ENCODE measurements at places on chromosomes 7 and 10.

DNA sequence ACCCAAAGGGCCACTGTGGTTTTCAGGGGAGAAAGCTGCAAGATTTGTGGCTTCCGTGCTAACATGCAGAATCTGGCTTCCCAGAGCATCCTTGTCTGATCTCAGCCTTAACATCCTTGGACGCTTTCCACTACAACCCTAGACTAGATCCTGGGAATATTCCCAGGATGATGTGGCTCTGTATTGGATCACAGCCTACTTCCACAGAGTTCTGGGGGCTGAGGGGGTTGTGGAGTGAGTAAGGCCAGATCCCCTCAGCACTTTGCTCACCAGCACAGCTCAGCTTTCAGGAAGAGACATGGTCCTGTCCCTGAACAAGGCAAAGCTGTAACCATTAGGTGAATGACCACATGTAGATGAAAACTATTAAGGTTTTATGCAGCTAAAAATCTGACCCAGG lies 241.3 kb upstream of the MYO3A start:
- no peak for DNase-seq

- no peak for DNase-seq
These were observed 132.3 kb downstream of the THSD7A start for GRCh38 chr7:11699666-11700065.

DNA sequence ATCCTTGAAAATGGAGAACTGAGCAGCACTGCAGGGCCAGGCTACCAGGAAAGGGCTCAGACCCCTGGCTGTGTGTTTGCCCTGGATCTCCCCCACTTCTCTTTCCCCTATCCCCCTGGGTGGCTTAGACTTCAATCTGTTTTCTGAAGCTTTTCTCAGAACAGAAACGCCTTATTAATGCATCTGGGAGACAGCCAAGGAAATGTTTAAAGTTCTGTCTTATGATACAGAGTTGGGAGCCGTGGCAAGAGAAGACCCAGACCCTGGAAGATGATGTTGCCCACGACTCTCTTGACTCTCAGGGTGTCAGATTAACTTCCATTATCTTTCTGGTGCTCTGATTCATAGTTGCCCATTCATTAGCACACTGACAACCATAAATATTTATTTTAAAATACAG lies 107.1 kb downstream of the EBLN1 start:
- DNase-seq = no peak

- DNase-seq = peak; percentile 32
These were observed 120.0 kb downstream of the MKX start for GRCh38 chr10:27625452-27626211.

GRCh38 chr10:95810198-95810976 lies 54.4 kb downstream of the ENTPD1 start:
- DNase-seq = no peak

- no peak for DNase-seq
These were observed 136.6 kb upstream of the TARP start for GRCh38 chr7:38410056-38410455.

- DNase-seq = no peak
These were observed 75.4 kb downstream of the FGFR2 start for GRCh38 chr10:121522831-121523230.

GRCh38 chr7:149293338-149293737 lies 31.3 kb downstream of the ZNF783 start:
- no peak for DNase-seq

GRCh38 chr7:153838591-153838990 lies 213.6 kb upstream of the DPP6 start:
- DNase-seq = no peak

- DNase-seq = no peak
These were observed 119.0 kb downstream of the GNAI1 start for GRCh38 chr7:80253653-80254052.

DNA sequence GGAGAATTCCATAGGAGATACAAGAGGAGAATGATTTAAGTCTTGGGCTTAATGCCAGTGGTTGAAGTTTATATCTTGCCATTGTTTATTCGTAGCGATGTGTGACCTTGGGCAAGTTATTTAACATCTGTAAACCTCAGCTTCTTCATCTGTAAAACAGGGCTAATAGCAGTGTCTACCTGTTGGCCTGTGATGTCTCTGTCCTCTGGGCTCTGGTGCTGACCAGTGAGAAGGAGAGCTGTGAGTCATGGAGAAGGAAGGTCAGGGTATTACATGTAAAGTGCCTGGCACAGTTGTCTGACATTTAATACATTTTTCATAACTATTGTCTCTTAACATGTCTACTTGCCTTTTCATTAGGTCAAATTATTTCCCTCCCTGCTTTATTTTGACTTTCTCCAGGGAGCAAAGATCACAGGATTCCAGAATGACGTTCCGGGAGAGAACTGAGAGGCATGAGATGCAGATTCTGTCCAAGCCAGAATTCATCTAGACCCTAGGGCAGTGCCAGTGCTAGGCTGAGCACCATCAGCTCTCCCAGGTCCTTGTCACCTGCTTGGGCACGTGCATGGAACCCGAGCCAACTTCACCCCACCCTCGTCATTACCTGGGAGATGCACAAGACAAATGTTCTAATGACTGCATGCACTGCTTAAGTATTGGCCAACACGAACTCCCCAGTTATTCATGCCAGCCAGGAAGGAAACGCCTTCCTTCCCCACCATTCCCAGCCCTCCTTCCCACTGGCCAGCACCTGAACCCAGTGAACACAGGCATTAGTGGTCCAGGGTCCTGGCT lies 187.9 kb downstream of the DPY19L1 start:
- DNase-seq = no peak

- DNase-seq = peak; percentile 48
These were observed 13.2 kb downstream of the ALKBH4 start for GRCh38 chr7:102451371-102452054.

- DNase-seq = no peak
These were observed 13.2 kb downstream of the MLXIPL start for GRCh38 chr7:73611017-73611555.

DNA sequence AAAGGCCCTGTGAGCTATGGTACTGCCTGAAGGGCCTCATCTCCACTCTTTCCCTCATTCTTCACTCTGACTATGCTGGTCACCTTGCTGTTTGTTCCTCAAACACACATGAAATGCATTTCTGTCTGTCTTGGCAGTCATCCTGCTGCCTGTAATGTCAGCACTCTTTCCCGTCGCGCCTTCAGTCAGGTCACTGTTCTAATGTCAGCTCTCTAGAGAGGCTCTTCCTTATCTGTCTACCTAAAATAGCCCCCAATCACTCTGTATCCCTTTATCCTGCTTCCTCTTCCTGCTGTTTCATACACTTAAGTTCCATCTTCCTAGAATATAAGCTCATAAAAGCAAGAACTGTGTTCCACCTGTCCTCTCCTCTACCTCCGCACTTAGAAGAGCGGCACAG lies 215.5 kb downstream of the ZNF33B start:
- DNase-seq = no peak

All from AG20443 (cell line).